ENCODE measurements at places on chromosomes 6 and 20.

DNA sequence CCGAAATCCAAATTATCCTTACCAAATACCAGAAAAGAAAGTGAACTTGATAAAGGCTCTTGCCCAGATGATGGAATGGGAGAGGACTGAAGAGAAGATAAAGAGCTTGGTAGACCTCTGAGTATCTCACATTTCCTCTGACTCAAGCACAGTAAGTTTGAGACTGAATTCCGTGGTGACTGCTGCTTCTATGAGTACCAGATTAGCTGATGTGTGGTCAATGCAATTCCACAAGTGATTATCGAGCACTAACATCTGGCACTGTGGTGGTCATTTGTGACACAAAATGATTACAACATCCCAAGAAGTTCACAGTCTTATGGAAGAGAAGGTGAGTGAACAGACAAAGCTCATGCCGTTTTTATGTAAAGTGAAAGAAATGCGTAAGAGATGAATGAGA lies 2.6 kb upstream of the RPS6KA2 start:
- no peak for DNase-seq

DNA sequence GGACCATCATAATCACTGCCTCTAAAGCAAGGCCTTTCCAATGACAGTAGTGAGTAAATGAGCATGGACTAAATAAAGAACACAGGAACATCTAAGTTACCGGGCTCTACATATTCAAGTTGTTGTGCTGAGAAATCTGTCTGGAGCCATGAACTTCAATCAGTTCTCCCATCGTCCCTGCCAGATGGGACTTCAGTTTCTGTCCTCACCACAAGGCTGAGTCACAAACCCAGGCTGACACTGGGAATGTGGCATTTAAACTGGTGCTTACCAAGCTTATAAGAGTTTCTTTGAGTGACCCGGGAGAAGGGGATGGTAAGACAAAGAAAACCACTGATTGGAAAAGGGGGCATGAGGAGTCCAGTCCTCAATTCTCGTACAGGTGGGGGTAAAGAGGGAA lies 497.0 kb downstream of the MAFB start:
- DNase-seq = no peak

- no peak for DNase-seq
These were observed 237.4 kb upstream of the GMDS start for GRCh38 chr6:2482773-2483172.

DNA sequence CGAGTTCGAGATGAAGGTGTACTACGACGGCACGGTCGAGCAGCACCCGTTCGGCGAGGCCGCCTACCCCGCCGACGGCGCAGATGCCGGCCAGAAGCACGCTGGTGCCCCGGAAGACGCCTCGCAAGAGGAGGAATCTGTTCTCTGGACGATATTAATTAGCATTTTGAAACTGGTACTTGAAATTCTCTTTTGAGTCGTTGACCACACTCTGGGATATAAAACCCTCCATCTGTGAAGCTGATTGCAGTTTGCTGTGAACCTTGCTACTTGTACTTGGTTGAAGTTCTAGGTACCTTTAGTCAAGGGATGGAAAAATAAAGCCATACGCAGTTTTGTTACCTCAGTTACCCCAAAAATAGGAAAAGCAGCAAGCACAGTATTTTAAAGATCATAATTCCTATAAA lies 917 bp downstream of the C6orf120 start:
- no peak for DNase-seq

- DNase-seq = no peak
These were observed 587.2 kb downstream of the EPM2A start for GRCh38 chr6:145147981-145148749.

GRCh38 chr6:1958257-1958656 lies 287.1 kb downstream of the GMDS start:
- no peak for DNase-seq

- DNase-seq = no peak
These were observed 70.2 kb upstream of the BCLAF1 start for GRCh38 chr6:136359851-136360250.
